ENCODE measurements at places on chromosomes 3 and 15.
A peak's percentile ranks its signal among the peaks of the same experiment; 100 is the strongest.

DNA sequence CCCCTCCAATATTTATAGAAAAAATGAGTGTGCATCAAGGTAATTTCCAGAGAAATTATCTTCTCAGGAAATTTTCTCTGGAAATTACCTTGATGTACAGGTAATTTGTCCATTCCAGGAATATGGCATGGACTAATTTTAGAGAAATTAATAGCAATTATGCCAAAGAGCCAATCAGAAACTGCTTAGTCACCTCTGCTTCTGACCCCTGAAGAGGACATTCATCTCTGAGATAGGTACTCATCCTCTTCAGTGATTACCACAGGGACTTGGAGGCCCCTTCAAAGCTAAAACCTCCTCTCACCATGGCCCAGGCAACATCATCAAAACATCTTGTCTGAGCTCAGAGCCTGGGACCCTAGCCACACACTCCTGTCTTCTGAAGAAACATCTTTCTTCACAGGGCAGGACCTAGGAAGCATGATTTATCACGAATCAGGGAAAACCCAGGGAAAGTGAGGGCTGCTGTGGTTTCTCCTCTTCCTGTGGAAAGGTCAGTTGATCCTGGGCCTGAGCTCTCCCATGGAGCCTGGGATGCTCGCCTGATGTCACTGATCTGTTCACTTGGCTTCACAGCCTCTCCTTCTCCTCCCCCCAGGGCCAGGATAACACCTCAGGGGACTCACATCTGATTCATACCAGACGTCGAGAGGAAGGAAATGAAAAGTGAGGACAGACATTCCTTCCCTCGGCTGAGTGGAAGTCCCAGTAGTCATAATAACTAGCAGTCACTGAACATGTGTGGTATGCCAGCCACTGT, 210.5 kb downstream of the DTWD1 start:
- peak; percentile 94 for DNase-seq

- DNase-seq = no peak
These were observed 279.8 kb downstream of the FOXP1 start for GRCh38 chr3:71303627-71304200.

GRCh38 chr3:183131186-183131725, 31.3 kb downstream of the LAMP3 start:
- no peak for DNase-seq

- DNase-seq = no peak
These were observed 17.2 kb upstream of the B4GALT4 start for GRCh38 chr3:119257654-119258410.

- DNase-seq = no peak
These were observed 9.0 kb upstream of the IGDCC4 start for GRCh38 chr15:65431731-65432130.

DNA sequence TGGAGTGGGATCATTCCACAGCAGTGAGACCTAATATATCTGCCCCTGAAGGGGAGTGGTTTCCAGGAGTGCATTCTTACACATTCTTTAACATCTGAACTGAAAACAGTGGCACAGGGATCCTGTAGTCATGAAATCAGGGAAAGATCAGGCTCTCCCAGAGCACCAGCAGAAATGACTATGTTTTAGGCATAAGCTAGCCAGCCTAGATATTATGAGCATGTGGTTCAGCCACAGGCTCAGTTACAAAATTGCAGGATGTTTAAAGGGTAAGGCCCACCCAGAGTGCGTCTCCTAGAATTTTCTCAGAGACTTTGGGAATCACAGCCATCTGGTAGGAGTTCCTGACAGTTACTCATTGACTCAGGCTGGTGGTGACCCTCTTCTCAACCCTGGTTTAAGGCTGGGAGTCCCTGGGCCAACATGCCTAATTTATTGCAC, 20.9 kb downstream of the FSTL1 start:
- peak; percentile 75 for DNase-seq

- no peak for DNase-seq
These were observed 29.7 kb downstream of the CYFIP1 start for GRCh38 chr15:22950256-22950990.

DNA sequence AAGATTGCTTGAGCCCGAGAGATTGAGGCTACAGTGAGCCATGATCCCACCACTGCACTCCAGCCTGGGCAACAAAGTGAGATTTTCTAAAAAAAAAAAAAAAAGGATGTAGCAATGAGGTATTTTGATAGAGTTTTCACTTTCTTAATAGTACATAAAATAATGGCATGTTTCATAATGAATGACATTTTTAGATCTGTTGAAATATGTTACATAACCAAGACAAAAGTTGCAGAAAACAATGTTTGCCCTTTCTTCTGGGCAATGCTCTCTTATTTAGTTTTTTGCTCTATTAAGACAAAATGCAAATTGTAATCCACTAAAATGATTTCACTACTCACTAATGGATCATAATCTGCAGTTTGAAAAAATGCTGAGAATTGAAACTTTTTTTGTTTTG, 4.4 kb upstream of the MAPK6 start:
- DNase-seq = no peak

DNA sequence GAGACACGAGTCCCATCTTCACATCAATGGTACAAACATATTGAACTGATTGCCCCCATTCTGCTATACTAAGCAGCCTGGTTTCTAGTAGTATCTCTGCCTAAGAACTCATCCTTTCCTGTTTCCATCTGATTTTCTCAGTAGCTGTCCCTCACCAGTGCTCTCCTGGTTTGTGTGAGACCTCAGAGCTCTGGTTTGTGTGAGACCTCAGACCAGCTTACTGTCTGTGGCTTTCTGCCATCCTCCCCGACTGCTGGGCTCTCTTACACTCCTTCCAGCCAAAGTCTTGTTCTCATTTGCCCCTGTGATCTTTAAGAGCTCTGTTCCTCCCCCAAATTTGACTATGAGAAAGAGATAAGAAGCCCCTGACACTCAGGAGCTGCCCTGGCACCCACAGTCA, 41.1 kb upstream of the NEDD4 start:
- DNase-seq = no peak

GRCh38 chr15:27742751-27743477, 356.2 kb downstream of the OCA2 start:
- no peak for DNase-seq

- no peak for DNase-seq
These were observed 424.1 kb downstream of the FGF12 start for GRCh38 chr3:192303235-192303634.

DNA sequence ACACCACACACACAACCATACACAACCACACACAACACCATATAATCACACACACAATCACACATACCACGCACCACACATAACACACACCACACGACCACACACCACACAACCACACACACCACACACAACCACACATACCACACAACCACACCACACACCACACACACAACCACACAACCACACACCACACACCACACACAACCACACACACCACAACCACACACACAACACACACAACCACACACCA, 24.2 kb downstream of the CPN2 start:
- no peak for DNase-seq

DNA sequence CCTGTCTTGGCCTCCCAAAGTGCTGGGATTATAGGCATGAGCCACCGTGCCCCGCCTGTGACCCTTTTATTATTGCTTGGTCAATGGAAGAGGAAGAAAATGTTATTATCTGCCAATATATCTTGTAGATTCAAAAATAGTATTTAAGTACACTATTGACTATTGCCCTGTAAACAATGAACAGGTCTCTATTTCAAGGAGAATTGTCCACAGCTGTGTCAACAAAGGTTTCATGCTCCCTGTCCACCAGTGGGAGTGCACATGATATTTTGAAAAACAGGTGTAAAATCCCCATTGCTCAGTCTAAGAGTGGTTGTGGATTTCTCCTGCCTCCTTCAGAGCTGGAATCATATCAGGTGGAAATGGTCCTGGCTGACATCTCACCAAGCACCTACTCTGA, 36.5 kb upstream of the IGF1R start:
- DNase-seq = no peak

GRCh38 chr3:193688834-193689714, 96.1 kb downstream of the OPA1 start:
- no peak for DNase-seq

- DNase-seq = no peak
These were observed 301.0 kb upstream of the SLCO3A1 start for GRCh38 chr15:91552555-91552954.

GRCh38 chr3:179455954-179456353, 4.7 kb upstream of the GNB4 start:
- no peak for DNase-seq

- peak; percentile 87 for DNase-seq
These were observed 267.3 kb downstream of the LPP start for GRCh38 chr3:188421151-188421821.

GRCh38 chr3:178255315-178255714, 280.9 kb upstream of the KCNMB2 start:
- DNase-seq = no peak

DNA sequence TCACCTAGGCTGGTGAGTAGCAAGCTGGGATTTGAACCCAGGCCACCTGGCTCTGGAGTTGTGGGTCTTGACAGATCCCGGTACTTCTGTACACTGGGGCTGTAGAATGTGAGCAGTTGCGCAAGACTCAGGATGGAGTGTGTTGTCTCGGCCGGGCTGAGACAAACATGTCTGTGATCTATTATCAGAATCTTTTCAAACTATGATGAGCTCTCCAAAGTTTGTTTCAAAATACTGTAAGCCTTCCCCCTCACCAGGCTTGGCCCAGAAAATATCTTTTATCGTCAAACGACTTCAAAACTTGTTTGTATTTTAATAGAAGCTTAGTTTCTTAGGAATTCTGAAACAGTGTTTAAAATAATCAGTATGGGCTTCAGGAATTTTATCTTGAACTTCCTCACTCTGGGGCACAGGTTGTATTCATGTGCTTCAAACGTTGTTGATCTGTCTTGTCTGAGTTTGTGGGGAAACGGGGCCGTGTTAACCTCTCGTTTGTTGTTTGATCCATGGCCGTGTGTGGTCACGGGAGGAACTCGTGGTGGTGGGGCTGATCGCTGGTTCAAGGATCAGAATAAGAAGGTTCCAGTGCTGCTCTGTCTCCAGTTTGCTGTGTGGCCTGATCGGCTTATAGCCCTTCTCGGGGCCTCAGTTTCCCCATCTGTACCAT, 40.3 kb upstream of the TFRC start:
- no peak for DNase-seq

DNA sequence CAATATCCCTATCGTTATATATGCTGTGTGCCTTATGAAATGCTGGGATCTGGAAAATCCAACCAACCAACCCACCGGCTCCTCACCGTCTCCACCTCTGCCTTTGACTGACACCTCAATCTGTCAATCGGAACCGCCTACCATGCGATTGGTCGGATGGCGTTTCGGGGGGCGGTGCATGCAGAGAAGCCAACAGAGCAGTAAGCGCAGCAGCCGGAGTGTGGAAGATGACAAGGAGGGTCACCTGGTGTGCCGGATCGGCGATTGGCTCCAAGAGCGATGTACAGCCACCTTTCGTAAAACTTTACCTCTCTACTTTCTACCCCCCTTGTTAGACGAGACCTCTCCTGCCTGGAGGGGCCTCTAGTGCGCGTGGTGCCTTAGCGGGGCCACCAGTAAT, 6.3 kb downstream of the CLK3 start:
- no peak for DNase-seq

DNA sequence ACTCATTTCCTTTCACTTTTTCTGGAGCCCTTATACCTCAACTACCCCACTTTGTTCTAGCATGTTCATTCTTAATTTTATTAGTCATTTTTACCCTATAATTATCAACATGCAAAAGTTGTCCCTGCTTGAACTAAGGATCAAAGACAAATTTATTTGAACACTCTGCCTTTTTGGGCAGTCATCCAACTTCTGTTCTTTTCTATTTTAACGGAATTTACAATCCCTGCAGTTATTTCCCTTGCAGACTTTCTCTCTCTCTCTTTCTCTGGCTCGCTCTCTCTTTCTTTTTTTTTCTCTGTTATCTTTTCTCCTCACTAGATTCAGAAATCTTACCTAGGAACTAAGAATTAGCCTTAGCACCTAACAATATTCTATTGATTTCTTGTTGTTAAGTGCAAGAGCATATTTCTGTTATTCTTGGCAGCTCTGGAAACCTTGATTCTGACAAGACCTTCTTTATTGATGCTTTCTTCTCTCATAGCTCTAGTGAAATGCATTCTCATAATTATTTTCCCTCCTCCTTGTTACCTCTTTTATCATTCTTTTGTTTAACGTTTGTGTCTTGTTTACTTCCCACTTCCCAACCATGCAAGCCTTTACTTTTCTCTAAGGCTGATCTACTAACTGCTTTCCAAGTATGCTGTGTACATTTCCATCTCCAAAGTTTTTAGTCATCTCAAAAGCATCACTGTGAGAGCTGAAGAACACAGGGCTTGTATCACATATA, 951.6 kb downstream of the DIPK2A start:
- no peak for DNase-seq

GRCh38 chr15:66412220-66412619, 25.5 kb downstream of the MAP2K1 start:
- DNase-seq = no peak

- DNase-seq = no peak
These were observed 1.6 kb upstream of the KLF15 start for GRCh38 chr3:126358816-126359181.

DNA sequence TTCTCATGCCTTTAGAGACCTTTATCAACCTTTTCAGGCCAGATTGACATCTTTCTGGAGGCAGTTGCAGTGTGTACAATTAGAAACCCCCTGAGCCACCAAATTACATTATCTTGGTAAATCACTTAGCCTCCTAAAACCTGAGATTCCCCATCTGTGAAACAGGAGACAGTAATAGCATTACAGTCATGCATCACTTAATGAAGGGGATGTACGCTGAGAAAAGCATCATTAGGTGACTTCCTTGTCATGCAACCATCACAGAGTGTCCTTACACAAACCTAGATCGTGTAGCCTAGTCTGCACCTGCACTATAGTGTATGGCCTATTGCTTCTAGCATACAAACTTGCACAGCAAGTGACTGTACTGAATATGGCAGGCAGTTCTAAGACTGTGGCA, 400.8 kb upstream of the CNTN3 start:
- DNase-seq = no peak

DNA sequence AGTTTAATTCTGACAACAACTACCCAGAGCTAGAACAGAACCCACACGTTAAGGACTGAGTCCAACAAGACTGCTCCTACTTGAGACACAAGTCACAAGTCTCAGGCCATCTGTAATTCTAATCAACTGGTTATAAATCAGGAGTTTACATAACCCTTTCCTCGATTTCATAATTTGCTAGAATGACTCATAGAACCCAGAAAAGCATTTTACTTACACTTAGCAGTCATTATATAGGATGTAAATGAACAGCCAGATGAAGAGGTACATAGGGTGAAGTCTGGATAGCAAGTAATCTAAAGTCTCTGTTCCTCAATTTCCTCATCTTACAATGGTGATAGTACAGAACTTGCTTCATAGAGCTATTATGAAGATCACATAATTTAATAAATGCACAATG, 1018.2 kb downstream of the DIPK2A start:
- DNase-seq = no peak

- no peak for DNase-seq
These were observed 1.4 kb downstream of the CACNA2D3 start for GRCh38 chr3:54123776-54124196.

GRCh38 chr3:142944342-142944741, 19.1 kb downstream of the PAQR9 start:
- DNase-seq = no peak

Data from HFFc6 (cell line).